Lower lobe of right lung (tissue), 2 donors: ENCODE measurements at places on chromosomes 11 and 22.

- H3K4me3 ChIP-seq = no peak overlapping the region
- H3K27me3 ChIP-seq = no peaks in the 10 kb centered on the region
- H3K27ac ChIP-seq = no peak overlapping the region
- H3K4me1 ChIP-seq = no peaks in the 10 kb centered on the region
- H3K36me3 ChIP-seq = no peaks in the 10 kb centered on the region
Measured at GRCh38 chr11:115893461-115894099, 389.4 kb upstream of the CADM1 start.

GRCh38 chr22:44244265-44244822, 63.6 kb downstream of the PARVG start:
- DNase-seq = no peak
- peaks cover 19% of the 10 kb centered on the region for H3K27me3 ChIP-seq
- no peaks in the 10 kb centered on the region for H3K4me1 ChIP-seq
- no peak overlapping the region for H3K27ac ChIP-seq

DNA sequence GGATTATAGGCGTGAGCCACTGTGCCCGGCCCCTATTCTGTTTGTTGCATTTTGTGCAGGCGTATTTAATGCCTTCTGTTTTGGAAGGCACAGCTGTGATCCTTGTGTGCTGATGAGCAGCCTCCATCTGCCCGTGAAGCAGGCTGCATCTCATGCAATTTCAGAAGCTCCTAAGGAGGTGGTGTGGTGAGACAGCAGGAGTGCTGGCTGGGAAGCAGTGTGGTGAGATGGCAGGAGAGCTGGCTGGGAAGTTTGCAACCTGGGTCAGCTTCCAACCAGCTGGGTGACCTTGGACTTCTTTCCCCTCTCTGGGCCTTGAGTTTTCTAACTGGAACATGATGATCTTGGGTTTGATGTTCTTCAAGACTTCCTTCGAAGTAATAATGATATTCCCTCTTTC, 525.1 kb downstream of the TBC1D22A start:
- H3K4me3 ChIP-seq = no peak overlapping the region
- H3K27ac ChIP-seq = no peak overlapping the region
- no peaks in the 10 kb centered on the region for H3K36me3 ChIP-seq

DNA sequence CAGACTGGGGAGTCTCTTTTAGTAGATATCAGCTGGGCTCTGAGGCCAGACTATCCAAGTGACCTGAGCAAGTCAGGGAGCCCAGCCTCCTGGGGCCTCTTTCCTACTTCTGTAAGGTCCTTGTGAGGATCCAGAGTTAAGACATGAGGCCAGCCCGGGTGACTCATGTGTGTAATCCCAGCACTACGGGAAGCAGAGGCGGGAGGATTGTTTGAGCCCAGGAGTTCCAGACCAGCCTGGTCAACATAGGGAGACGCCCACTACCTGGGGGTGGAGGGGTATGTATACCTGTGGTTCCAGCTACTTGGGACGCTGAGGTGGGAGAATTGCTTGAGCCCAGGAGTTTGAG, 36.9 kb upstream of the POLA2 start:
- no peak overlapping the region for H3K27ac ChIP-seq
- peak; percentile 76 for DNase-seq
- peak overlapping the region; percentile 49 for H3K4me3 ChIP-seq
- H3K36me3 ChIP-seq = no peaks in the 10 kb centered on the region
- peaks cover 24% of the 10 kb centered on the region for H3K4me1 ChIP-seq
- no peaks in the 10 kb centered on the region for H3K27me3 ChIP-seq

GRCh38 chr11:112156956-112157766, 6.7 kb downstream of the IL18 start:
- DNase-seq = no peak
- no peak overlapping the region for H3K27ac ChIP-seq
- H3K36me3 ChIP-seq = peaks cover 10% of the 10 kb centered on the region
- H3K4me1 ChIP-seq = peaks cover 41% of the 10 kb centered on the region
- no peak overlapping the region for H3K4me3 ChIP-seq

GRCh38 chr11:124669193-124669592, 4.3 kb downstream of the SIAE start:
- no peak overlapping the region for H3K27ac ChIP-seq
- H3K36me3 ChIP-seq = peaks cover 26% of the 10 kb centered on the region
- no peak overlapping the region for H3K4me3 ChIP-seq
- H3K27me3 ChIP-seq = no peaks in the 10 kb centered on the region
- no peak for DNase-seq
- H3K4me1 ChIP-seq = peaks cover 8% of the 10 kb centered on the region
